ENCODE measurements at places on chromosomes 7 and 10.

- no peak for DNase-seq
These were observed 55.7 kb downstream of the CUBN start for GRCh38 chr10:17073725-17074540.

DNA sequence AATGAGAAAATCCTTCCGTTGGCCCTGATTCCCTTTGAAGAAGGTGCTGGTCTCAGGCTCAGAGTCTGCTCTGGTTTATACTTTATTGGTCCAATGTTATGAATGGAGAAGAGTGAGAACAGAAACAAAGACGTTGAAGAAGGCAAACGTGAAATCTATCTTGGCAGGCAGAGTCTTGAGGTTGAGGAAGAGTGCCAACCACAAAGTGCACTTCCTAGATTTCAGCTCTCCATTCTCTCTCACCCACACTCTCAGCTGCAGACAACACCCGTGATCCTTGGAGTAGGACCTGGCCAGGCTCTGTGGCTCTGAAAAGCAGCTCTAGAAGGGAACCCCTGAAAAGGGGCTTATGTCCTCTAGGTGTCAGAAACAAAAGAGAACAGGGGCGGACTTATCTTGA lies 128.9 kb upstream of the PLXNA4 start:
- DNase-seq = no peak

GRCh38 chr10:6617309-6618076 lies 37.4 kb upstream of the PRKCQ start:
- DNase-seq = no peak

DNA sequence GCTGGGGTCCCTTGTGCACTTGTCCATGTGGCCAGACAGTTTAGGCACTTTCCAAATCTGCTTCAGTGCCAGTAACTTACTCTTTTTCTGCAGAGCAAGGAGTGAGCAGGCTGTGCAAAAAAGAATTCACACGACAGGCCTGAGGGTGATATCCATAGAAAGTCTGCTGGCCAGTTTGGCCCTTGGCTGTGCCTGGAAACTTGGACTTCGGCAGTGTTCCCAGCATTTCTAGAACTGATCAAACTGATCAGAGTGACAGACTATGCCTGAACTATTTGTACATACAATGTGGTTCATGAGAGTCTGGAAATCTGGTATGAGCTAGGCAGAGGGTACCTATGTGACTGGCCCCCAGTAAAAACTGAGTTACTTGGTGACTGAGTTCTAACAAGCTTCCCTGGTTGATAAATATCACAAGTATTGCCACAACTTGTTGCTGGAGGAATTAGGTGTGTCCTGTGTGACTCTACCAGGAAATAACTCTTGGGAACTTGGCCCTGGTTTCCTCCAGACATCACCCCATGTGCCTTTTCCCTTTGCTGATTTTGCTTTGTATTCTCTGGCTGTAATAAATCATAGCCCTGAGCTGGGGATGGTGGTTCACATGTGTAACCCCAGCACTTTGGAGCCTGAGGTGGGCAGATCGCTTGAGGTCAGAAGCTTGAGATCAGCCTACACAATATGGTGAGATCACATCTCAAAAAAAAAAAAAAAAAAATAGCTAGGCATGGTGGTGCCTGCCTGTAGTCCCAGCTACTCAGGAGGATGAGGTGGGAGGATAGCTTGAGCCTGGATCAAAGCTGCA lies 3.3 kb upstream of the DENND10 start:
- no peak for DNase-seq

DNA sequence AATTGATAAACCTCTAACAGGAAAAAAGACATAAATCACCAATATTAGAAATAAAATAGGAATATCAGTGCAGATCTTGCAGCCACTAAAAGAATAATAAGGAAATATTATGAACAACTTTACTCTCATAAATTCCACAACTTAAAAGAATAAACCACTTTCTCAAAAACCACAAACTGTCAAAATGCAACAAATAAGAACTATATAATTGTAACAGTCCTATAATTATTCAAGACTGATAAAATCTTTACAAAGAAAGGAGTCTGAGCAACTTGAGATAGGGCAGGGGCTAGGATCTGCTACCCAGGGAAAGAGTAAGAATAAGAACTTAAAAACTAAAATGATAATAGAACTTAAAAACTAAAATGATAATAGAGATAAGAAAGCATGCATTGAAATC lies 169.5 kb upstream of the GDF10 start:
- DNase-seq = no peak

- no peak for DNase-seq
These were observed 146.2 kb upstream of the ASAH2 start for GRCh38 chr10:50397312-50398140.

DNA sequence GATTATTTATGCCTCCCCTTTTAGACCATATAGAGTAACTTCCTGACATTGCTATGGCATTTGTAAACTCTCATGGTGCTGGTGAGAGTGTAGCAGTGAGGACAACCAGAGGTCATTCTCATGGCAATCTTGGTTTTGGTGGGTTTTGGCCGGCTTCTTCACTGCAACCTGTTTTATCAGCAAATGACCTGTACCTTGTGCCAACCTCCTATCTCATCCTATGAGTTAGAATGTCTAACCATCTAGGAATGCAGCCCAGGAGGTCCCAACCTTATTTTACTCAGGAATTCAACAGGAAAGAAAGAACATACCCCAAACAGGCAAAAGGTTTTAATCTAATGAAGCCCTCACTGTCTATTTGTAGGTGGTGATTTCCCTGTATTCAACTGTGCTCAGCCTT lies 205.4 kb upstream of the YAE1 start:
- DNase-seq = no peak

DNA sequence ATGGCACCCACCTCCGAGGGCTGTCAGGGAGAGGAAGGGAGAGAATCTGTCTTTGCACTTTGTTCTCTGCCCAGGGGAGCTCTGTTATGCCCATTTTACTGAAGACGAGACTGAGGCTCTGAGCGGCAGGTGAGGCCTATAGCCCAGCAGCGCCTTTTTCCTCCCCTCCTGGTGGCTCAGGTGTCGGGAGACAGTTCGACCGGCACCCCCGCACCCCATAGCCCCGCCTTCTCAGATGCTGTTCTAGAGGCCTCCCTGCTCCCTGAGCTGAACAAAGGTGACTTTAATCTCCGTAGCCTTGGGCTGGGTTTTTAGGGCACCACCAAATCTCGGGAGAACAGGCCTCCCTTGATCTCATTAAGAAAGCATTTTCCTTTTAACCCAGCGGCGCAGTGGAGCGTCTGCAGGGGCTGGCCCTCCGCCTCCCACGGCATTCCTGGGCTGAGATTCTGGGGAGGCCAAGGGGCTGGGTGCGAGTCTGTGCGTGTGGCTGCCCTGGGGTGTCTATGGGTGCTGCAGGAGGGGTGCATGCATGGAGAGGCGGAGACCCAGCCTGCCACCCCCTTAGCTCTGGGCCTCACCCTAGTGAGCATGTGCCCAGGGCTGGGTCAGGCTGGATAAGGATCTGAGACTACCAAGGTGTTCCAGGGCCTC lies 3.3 kb downstream of the LFNG start:
- no peak for DNase-seq

DNA sequence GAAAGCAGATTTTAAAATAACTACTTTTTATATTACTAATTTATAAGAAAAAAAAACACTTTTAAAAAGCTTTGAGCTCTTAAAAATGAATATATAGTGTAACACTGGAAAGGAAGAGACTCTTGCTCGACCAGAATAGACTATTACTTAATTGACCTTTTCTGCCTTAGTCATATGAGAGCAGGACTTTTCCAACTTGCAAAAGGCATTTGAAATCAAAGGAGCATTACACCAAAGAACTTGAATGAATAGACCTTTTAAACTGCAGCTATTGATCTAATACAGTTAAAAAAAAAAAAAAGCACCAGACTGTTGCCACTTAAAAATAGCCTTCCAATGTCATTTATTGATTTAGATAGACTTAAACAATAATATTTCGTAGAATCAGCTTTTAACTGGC lies 17.2 kb upstream of the SEMA3D start:
- no peak for DNase-seq

GRCh38 chr7:135362871-135363270 lies 129.2 kb downstream of the STRA8 start:
- DNase-seq = no peak

DNA sequence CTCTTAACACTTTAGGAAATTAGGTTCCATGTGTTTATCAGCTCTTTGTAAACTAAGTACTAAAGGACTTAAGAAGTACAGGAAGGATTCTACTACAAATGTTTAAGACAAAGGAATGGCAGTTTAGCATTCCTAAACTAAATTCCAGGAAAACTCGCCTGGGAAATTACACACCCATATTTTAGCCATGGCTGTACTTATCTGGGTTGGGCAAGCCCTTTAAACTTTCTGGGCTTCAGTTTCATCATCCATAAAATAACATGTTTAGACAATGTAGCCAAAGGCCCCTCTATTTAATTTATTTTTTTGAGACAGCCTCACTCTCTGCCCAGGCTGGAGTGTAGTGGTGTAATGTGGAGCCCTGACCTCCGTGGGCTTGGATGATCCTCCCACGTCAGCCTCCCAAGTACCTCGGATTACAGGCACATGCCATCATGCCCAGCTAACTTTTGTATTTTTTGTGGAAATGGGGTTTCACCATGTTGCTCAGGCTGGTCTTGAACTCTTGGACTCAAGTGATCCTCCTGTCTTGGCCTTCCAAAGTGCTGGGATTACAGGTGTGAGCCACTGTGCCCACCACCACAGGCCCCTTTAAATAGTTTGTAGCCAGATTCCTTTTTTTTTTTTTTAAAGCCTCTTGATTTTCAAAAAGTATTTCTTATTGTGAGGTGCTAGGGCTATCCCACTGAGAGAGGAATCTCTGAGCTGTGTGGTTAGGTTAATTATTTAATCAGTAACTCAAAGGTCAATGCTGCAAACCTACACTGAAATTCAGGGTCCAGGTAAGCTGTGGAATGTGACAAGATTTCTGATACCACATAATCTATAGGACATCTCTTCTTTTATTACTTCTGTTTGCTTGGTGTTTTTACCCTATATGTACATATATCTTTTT lies 32.1 kb downstream of the TMEM60 start:
- DNase-seq = no peak

- DNase-seq = no peak
These were observed 394.5 kb downstream of the TYW1 start for GRCh38 chr7:67391168-67391567.

DNA sequence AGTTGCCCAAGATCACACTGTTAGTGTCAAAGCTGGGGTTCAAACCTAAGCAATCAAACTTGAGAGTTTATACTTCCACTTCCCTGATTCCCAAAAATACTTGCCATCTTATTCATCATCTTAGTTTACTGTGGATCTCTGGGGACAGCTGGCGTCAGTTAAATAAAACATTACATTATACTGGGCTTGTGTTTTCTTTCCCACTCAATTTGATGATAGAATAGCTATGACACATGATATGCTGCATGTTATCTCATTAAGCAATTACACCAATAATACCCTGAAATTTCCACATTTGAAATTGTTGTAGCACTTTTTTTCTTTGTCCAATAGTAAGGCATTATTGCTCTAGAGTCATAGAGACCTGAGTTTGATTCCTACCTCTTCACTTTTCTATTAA lies 62.9 kb upstream of the MXI1 start:
- no peak for DNase-seq

- DNase-seq = no peak
These were observed 10.3 kb downstream of the SP8 start for GRCh38 chr7:20776214-20776911.

DNA sequence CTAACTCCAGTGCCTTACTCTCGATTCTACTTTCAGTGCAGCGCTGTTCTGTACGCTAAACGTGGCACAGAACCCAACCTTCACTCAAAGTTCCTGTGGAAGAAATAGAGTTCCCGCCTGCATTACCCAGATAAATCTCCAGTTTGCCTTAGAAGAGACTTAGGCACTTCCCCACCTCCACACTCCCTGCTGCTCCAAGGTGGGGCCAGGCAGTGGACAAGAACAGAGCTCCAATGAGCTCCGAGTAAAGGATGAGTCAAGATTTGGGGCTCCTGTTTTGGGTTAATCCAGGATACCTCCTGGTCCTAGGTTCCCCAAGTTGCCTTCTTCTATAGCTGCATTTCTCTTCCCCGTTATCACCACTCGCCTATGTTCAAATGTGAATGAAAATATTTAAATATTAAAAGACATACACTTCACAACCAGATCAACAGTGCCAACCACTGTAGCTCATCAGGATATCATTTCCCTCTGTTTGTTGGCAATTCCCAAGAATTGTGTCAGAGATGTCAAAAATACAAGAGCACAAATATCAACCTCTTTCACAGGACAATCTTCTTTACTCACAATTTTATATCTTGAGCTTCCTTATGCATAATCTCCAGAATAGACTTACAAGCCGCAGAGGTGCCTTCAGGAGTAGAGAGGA lies 48.0 kb downstream of the MALSU1 start:
- DNase-seq = no peak

DNA sequence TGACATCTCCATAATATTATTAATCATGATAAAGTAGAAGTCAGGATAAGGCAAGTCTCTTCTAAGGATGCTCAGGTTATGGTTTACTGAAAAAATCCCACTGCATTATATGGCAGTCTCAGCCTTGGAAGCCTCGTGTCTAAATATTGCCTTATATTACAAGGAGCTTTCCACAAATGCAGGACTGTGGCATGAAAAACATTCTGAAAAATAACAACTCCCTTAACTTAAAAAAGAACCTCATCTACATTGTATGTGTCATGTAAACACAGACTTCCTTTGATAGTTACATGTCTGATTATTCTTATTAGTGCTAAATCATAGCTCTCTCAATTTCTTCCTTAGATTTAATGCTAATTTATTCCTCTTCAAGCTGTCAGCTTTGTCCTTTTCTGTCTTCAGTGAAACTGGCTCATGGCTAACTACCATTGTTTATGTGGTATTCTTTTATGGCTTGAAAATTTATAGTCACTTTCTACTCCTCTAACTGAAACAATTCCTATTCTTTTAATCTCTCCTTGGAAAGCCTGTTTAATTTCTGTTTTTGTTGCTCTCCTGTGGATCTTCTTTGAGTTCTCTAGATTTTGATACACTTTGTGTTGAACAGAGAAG lies 156.1 kb downstream of the KIF20B start:
- no peak for DNase-seq

- DNase-seq = no peak
These were observed 3.5 kb downstream of the UNCX start for GRCh38 chr7:1236132-1236661.

- no peak for DNase-seq
These were observed 256.2 kb downstream of the PAXIP1 start for GRCh38 chr7:154746571-154747360.

GRCh38 chr7:143073556-143073955 lies 21.4 kb downstream of the OR6V1 start:
- no peak for DNase-seq

GRCh38 chr10:117345143-117345542 lies 30.1 kb downstream of the PDZD8 start:
- DNase-seq = no peak

GRCh38 chr7:105599551-105599950 lies 18.3 kb upstream of the EFCAB10 start:
- no peak for DNase-seq

- DNase-seq = no peak
These were observed 332.3 kb upstream of the PRKCQ start for GRCh38 chr10:6912424-6912823.

DNA sequence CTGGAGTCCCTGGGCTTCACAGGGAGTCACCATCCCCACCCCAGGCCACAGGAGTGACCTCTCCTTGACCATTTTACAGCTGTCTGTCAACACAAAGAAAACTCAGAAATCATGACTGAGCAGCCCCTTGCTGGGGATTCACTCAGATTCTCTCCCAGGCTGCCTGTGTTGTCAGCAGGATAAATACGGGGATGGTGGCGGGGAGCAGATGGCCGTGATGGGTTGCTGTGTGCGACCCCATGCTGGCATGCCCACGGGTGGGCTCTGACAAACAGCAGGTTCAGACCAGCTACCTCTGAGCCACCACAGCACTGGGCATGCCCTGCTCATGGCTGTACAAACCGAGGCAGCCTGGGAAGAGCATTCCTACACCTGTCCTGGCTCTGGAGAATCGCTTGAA lies 136.1 kb downstream of the SLIT1 start:
- no peak for DNase-seq
